Natural killer cell (primary cell): ENCODE measurements at places on chromosomes 7 and 10. TPM values are rescaled to one million over a fixed set of nuclear protein-coding genes. Genes with fewer than 3 reads are reported as not detected.

Gene CEP55
- 0.85 TPM for total RNA-seq

Gene HOXA4
- total RNA-seq: 0.52 TPM

Gene NPFFR1
- total RNA-seq: not detected

DNA sequence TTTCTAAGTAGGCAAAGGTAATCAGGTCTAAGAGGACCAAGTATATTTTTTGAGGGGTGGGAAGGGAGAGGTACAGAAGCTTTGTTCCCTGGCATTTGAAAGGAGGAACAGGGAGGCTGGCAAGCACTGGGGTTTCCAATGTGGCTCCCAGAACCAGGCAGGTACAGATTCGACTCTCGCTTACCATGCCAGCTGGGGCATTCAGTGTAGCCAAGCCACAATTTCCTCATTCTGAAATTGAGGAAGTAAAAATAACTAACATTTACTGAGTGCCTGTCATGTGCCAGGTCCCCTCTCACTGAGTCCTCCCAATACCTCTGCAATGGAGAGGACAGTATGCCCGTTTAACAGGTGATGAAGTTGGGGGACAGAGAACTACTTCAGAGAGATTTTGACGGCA is 45.9 kb upstream of the BET1 start:
- DNase-seq: no peak

DNA sequence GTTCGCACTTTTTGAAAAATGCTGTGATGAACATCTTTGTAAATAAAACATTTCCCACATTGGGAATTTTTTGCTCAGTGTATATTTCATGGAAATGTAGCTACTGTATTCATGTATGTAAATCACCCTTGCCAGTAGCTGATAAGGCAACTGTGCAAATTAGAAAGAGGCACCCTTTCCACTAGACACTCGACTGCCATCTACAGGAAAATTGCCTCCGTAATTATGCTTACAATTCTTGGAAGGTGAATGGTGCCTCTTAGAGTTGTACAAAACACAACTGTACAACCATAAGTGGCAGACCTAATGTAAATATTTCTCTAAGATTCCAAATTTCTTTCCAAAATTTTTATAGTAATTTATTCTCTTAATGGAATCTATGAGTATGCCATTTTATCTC is 491.7 kb downstream of the CCSER2 start:
- no peak for DNase-seq

DNA sequence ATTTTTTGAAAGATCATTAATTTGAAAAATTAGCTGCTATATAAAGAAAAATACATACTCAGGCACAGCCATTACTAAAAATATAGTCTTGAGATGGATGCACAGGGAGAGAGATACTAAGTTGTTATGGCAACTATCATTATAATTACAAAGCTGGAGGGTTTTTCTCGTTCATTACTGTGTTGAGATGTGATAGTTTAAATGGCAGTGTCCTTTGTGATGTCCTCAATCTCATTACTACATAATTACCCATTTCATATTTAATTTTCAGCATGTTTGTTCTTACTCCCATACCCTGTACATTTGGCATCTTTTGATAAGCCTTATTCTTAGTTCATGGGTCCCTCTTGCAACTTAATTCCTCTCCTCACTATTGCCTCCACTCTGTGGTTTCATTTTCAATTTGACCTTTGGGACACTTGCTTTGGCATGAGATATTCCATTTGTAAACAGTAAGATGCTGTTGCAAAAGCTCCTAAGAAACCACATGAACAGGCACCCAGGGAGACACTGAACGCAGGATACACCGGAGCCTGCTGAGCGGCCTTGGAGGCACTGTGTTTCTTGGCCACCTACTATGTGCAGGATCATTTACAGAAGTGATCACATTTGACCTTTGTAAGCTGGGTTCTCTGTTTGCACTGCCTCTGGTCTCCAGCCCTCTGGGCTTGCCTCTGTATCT is 4.8 kb upstream of the CPXM2 start:
- no peak for DNase-seq

GRCh38 chr10:67141300-67141699 is 215.5 kb downstream of the LRRTM3 start:
- no peak for DNase-seq

GRCh38 chr10:107971411-107971810 is 806.9 kb upstream of the SORCS1 start:
- no peak for DNase-seq

- DNase-seq: no peak
Measured at GRCh38 chr7:76514926-76515771, 4.8 kb downstream of the UPK3B start.
